ENCODE measurements at places on chromosomes 6 and 20.

- no peak for DNase-seq
These were observed 394.7 kb downstream of the THBS2 start for GRCh38 chr6:168858926-168859325.

GRCh38 chr6:57221936-57222742, at the start of gene RAB23:
TSS of gene RAB23 (minus strand) at chr6:57222307. CDS start at chr6:57210380, 11,927 bp downstream.
- peak; percentile 63 for DNase-seq

DNA sequence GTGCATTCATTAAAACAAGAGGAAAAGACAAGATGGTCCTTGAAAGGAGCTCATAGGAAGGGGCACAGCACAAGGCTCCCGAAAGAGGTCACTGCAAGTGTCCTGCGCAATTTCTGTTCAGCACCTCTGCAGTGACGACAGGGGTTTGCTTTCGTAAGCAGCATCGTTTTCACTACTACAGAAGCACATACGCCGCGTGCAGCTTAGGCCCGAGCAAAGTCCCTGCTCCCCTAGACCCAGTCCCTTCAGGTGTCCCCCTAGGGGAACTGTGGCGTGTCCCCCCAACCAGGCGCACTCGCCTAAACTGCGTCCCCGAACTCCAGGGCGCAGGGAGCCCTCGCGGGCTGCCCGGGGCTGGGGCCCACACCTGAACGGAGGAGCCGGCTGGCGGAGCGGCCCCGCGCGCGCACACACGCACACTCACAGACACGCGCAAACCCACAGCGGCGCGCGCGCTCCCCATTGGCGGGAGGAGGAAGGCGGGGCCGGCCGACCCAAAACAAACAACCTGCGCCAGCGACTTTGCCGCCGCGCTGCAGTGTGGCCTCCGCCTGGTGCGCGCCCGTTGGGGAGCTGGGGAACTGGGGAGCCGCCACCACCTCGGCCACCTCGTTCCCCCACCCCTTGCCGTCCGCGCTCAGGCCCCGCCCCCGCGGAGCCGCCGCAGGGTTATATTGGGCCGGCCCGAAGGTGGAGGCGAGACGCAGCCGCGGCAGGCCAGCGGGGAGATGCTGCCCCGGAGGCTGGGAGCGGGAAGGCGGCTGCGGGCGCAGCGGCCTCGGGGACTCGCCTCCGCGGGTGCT, at the start of gene FOXQ1:
Gene FOXQ1, plus strand, starts transcription at position 699 of the 803 bp plus-strand sequence. CDS start 607 bp downstream, outside the sequence.
- peak; percentile 35 for DNase-seq

DNA sequence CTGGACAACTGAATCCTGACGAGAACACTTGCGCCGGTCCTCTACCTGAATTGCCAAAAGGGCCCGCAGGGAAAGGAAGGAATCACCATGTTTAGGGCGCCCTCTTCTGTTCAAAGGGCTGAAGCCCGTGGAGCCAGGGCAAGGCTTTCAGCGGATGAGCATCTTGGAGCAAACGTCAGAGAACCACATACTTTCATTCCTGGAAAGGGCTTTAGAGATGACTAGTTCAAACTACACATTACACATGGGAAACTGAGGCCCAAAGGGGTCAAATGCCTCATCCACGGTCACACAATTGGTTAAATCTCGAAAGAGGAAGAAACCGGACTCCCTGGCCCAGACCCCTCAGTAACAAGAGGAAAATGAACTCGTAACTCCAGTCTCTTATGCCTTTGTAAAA, 11.5 kb upstream of the ZNF133 start:
- peak; percentile 75 for DNase-seq

GRCh38 chr6:39669973-39670342, 55.2 kb downstream of the KIF6 start:
- no peak for DNase-seq

DNA sequence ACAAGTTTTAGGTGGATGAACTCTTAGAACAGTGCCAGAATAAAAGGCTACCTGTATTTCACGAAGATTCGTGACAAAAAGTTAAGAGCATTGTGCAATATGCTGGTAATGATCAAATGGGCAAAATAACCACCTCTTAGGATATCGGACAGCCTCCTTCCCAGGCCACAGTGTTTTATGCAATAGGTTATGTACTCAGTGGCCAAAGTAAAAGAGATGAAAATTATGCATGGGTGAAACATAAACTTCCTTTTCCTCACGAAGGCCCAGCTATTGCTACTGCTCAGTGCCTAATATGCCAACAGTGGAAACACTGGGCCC, 153.6 kb upstream of the SIM1 start:
- no peak for DNase-seq

- no peak for DNase-seq
These were observed 134.8 kb upstream of the OGFRL1 start for GRCh38 chr6:71153755-71154325.

DNA sequence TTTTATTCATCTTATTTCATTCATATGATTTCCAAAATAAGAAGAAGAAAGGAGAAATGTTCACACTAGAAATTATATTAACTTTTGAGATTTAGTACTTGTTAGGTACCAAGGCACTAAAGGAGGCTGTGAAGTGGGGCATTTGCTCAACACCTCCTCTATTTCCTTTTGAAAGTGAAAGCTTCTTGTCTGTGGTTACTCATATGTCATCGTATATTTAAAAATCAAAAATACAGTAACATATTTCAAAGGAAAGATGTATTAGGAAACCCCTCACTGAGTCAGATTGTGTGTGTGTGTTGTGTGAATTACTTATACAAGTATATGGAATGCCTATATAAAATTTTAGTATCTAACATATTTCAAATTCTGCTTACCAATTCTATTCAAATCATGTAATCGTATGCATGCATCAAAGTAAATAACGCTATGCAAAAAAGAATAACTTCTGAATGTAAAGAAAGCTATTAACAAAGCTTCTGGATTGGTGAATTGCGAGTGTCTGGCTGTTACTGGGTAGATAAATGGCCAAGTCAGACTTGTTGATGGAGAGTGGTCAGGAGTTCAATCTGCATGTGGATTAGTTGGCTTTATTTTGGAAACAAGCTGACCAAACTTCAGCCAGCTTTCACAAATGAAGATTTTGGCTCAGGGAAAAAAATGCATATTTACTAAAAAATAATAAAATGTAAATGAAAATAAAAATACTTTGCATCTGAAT, 70.9 kb downstream of the PACRG start:
- no peak for DNase-seq

Data from NCI-H524 (cell line).